ENCODE measurements at places on chromosomes 11 and 22.

GRCh38 chr11:16034074-16034473 is 322.3 kb downstream of the SOX6 start:
- no peak for DNase-seq

DNA sequence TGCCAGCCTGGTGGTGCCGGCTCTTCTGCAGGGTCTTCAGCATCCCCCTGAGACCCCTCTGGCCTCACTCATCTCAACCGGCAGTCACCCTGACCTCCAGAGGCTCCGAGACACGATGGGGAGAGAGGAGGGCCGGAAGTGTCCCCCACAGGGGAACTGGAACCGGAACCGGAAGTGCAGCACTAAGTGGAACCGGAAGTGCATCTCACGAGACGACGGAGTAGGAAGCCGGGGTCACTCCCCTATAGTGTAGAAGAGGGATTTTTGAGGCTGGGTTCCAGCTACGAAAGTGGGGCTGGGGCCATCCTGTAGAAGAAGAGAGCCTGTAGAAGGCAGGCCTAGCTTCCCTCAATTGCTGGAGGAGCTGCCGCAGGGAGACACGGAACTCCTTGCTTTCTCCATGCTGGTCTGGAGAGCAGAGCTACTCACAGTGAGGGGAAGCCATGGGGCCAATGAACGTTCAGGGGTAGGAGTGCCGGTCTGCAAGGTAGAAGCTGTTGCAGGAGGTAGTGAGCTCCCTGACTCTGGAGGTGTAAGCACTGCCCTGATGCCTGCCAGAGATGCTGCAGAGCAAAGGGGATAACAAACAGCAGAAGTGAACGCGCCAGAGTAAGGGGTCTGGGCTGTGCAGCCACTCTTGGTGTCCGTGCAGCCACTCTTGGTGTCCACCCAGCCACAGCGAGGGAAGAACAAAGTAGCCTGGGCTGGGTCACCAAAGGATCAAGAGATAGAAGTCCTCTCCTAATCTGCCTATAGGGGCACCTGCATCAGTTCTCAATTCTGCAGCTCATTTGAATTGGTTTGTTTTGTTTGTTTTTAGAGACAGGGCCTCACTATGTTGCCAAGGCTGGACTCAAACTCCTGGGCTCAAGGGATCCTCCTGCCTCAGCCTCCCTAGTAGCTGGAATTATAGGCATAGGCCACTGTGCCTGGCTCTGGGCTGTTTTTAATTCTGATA is 21.9 kb downstream of the SCUBE1 start:
- DNase-seq, result no peak

- no peak for DNase-seq
These were observed 21.6 kb downstream of the GPR83 start for GRCh38 chr11:94379613-94380012.

GRCh38 chr11:108768370-108768769 is 103.5 kb downstream of the DDX10 start:
- no peak for DNase-seq

DNA sequence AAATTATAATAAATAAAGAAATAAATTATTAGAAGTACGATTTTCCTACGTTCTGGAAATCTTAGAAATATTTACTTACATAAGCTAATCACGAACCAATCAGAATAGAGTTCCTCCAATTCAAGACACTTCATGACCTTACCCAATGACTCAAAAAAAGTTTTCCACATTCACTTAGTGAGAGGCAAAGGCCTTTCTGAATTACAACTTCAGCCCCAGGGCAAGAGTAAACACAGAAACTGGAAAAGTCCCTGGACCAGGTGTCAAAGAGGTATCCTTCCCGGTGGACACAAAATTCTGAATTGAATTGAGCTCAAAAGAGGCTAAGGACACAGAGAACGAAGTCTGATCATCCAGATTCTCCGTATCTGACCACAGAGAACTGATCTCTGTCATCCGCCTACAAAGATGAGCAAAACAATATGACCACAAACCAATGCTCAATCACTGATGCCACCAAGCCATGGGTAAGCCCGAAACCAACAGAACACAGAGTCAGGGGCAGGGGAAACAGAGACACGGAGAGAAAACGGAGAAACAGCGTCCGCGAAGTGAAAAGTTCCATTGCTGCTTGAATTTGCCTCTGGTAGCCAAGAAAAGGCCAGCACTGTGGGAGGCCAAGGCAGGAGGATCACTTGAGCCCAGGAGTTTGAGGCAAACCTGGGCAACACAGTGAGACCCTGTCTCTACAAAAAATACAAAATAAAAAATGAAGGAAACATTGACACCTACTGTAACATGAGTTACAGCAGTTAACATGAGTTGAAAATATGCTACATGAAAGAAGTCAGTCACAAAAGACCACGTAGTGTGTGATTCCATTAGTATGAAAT is 6.8 kb downstream of the BID start:
- DNase-seq, result no peak

DNA sequence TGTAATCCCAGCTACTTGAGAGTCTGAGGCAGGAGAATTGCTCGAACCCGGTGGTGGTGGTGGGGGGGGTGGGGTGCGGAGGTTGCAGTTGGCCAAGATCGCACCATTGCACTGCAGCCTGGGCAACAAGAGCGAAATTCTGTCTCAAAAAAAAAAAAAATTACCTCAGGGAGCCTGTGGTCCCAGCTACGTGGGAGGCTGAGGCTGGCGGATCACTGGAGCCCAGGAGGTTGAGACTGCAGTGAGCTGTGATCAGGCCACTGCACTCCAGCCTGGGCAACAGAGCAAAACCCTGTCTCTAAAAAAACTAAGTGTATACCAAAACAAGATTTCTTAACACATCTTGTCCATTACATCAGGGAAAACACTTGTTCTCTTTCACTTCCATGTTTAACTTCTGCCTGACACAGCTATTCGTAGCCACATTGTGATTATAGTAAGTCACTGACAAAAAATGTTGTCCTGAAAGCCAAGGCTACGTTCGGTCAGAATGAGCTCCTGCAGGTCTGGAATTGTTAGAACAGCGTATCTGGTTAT is 1.4 kb downstream of the TMEM80 start:
- no peak for DNase-seq

GRCh38 chr22:38469306-38469781 is 1.4 kb downstream of the KDELR3 start:
- no peak for DNase-seq

- no peak for DNase-seq
These were observed 6.5 kb downstream of the PI4KA start for GRCh38 chr22:20852076-20852475.

- no peak for DNase-seq
These were observed 38.7 kb downstream of the SYT13 start for GRCh38 chr11:45247433-45247832.

DNA sequence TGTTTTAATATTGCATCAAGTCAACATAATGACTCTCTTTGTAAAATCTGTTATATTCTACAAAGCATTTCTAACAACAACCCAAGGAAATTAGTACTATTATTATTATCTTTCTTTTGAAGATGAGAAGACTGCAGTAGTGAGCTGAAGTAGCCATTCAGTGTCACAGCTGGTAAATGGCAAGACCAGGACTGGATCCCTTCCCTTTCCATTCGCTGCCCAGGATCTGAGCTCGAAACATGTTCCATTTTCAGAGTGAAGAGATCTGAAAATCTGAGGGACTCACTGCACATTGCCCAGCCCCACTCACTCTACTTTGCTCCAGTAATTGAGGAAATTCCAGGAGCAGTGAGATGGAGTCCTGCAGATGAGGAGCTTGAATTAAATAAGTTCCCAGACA is 240.0 kb upstream of the BLID start:
- no peak for DNase-seq

DNA sequence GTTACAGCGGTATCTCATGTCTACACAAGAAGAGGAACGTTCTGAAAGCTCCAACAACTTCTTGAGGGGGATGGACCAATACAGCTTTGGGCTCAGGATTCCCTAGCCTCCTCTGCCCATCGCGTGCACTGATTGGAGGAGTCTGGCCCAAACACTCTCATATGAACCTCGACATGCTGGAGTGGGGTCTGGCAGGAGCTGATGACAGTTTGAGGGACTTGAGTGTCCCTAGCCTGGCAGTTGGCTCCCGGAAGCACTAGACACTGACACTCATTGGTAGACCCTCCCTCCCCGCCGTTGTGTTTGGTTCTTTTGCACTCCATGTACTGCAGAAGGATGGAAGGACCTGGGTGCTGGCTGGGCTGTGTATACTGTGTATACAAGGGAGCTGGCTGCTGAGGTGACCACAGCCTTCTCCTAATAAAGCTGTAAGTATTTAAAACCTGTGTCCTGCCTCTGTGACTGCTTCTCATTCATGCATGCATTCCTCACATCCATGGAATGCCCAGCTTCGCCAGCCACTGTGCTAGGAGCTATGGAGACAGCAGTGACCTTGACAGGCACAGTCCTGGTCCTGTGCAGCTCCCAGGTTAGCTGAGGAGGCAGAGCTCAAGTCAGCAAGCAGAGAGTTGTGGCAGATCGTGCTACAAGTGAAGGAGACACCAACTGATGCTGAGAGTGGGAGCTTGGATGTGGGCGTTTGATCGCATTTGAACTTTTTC is 27.9 kb downstream of the ADAMTS15 start:
- no peak for DNase-seq

DNA sequence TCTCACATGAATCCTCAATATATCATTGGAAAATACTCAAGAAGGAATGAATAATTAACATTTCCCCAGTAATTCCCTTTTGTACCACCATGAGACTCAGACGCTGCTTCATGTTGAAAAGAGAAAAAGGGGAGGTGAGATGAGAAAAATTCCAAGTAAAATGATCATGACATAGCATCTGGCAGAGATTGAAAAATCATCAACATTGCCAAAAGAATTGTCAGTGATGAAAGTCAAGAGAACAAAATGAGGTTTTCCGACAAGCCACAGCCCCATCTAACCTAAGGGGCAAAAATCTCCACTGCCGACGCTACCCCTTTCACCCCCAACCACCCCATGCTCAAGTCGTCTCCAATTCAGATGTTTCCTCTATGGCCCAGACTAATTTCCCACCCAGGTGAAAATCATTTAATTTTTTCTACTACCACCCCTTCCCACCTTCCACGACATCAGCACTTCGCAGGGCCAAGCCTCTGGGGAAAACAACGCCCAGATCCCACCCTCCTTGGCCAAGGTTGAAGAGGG is 1.2 kb downstream of the RAB6A start:
- no peak for DNase-seq

DNA sequence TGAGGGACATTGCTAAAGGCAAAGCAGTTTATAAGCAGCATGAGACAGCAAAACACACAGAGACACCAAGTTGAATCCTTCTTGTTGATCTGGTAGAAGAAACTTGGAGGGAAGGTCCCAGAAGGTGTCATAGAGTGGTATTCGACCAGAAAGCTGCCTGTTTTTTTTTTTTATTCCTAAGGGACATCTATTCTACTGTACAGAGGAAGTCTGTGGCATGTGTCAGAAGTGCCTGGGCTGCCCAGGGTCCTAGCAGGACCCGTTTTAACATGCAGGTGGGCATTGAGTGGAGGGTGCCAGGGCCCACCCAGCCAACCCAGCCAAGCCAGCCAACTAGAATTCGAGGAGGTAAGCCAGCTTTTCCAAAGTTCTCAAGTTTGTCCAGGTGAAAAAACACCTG is 68.0 kb upstream of the ATXN10 start:
- no peak for DNase-seq

DNA sequence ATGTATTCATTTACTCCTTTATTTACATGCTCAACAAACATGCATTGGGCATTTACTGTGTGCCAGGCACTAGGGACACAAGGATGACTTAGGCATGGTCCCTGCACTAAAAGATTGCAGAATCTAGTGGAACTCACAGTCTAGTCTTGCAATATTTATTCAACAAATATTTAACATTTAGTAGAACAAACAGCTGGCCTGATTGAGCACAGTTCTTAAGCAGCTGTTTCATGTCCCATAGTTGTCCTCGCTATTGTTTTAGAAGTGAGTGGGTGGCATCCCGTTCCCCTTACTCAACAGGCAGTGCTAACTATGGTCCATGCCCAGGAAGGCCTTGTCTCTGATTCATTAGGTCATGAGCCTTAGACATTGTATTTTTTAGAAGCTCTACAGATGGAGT is 459.9 kb upstream of the CADM1 start:
- no peak for DNase-seq

- DNase-seq, result no peak
These were observed 1.3 kb upstream of the TMEM25 start for GRCh38 chr11:118529584-118530175.

GRCh38 chr11:9687711-9688477 is 24.0 kb downstream of the SWAP70 start:
- DNase-seq, result no peak

GRCh38 chr22:32996702-32997101 is 61.5 kb downstream of the SYN3 start:
- DNase-seq, result no peak

DNA sequence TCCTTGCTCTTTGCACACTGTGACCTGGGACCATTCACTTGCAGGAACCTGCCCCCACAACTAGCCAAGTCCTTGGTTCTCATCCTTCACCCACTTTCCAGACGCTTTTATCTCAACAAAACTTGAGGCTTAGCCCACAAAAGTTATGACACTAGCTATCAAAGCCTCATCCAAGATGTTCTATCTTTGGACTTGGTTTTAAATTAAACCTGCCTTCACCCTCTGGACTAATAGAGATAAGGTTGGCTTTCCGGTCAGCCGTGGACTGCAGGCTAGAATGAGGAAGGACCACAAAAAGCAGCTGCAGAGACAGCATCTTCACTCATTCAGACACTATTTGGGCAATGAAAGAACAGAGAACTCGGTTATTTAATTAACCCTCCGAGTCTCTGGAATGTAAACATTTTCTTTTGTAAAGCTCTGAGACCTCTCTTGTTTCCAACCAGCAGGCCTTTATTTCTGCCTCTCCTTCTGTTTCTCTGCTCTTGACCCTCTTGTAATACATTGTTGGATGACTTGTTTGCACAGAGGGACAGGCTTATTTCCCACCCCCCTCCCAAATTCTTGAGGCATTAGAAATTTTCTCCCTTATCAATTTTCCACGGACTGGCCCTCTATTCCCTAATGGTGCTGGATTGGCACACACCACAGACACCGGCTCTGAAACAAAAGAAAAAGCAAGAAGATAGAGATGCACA is 41.4 kb downstream of the ARL14EP start:
- DNase-seq, result no peak

DNA sequence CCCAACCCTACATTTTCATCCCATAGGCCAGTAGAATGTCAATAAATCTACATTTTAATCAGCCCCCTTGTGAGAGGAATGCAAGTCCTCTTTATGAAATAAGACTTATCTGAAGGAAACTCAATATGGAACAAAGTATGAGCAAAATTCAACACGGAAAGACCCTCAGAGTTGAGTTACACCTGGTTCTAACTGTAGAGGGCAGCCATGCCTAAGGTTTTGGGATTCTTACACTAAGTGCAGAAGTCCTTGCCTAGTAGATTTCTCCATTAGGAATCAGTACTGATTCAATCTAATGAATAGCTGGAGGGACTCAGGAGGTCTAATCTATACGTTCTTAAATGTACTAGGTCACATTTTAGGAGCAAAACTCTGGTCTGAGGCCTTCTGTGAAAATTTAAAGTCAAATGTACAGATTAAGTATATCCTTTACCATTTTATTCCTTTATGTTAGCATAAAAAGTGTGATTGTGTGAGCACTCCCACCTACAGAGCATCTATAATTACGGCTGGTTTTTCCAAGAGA is 904.5 kb downstream of the DLG2 start:
- no peak for DNase-seq

Measured in NCI-H2107 (cell line).